EL (cell line): ENCODE measurements at places on chromosomes 4 and X.
A peak's percentile ranks its signal among the peaks of the same experiment; 100 is the strongest.

- DNase-seq = peak; percentile 49
These were observed 242.0 kb downstream of the BCOR start for GRCh38 chrX:39855748-39856129.

DNA sequence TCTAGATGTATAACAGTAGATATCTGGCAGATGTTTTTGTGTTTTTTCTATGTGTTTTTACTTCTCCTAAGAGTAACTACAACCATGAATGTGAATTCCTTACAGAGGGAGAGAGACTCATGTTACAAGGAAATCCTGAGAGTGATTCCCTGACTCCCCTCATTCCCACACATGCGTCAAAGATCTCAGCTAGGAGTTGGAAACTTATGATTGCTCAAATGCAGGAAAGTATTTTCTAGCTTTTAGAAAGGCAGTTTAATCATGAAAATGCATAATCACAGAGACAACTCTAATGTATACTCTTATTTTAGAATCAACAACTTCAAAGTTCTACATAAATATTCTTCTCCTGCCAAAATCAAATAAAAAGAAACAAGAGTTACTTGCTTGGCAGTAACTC is 121.8 kb downstream of the PDE5A start:
- DNase-seq = no peak

DNA sequence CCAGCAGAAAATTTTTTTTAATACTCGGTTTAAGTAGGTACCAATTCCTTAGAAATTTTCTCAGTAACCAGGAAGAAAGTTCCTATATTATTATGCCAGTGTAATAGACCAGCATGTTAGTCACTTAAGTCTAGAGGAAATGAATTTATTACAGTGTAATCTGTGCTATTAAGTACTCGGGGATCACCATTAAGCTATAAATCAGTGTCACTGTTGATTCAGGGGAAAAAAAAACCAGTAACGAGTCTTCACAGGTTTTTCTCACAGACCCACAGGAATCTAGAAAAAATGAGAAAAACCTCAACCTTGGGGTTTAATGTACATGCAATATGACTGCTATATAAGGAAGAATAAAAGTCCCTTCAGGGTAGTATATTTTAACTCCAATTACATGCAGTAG is 138.3 kb upstream of the IL1RAPL2 start:
- DNase-seq = no peak

GRCh38 chr4:124181039-124181438 is 531.5 kb downstream of the ANKRD50 start:
- no peak for DNase-seq

DNA sequence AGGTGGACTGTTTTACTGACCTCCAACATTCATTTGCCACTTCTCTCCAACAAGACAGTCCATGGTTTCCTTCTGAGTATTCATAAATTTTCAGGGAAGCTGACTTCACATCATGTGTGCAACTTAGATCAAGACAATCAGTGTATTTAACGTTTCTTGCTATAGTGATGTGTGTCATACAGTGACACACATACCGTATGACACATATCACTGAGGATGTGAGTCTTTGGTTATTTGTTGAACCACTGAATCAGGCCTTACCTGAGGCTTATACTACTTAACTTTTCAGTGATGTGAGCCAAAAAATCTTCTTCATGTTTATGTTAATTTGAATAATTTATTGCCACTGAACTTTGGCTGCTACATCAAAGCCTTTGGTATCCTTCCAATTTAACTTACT is 166.8 kb downstream of the BMPR1B start:
- DNase-seq = no peak

- DNase-seq = no peak
These were observed 98.2 kb upstream of the HHIP start for GRCh38 chr4:144547678-144548298.

DNA sequence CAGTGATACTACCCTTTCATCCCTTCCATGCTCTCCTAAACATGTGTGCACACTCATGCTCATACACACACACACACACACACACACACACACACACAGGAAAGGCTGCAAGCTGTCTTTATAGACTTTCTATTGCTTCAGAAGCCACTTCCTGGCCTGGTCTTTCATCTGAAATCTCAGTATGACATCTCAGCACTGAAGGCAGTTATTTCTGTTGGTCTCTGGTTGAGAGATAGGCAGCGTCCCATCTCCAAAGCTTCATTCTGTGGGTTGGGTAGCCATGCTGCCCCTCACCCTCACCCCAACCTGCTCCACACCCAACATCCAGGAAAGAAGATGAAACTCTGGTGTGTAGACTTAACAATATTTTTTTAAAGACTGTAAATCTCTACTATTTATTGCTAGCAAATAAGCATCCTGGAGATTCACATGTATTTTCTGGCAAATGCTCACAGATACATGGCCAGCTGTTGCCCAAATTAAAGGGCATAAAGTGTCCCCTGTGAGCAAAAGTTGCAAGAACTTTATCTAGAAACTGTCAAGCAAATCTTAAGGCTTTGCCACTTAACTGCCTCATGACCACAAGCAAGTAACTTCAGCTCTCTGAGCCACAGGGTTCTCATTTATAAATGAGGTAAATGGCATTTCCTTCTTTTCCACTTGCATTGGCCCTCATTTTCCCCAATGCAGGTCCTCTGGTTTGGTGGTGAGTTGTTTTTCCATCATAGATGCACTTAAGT is 189.8 kb upstream of the AFF2 start:
- DNase-seq = no peak

DNA sequence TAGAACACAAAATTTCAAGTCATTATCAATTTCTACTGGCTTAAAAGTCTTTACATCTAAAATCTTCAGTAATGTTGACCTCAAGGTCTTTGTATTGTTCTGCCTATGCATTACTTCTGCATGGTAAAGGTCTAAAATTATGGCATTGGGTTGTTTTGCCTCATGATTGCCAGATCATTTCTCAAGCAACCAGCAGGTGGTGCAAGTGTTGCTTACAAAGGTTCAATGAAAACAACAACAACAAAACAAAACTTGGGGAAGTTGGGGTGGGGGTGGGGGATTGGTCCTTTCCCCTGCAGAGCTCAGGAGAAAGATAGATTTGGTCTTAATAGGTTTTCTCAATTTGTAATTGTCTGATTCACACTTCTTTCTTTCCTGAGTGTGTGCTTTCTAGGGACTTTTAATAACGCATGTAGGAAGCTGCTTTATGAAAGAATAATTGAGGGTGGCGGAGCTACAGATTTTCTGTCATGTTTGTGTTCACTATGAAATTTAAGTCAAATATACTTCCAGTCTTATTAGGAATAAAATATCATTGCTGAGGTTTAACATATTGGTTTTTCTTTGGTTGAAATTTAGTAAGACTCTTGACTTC is 145.1 kb downstream of the COL4A5 start:
- peak; percentile 1 for DNase-seq

GRCh38 chr4:76203541-76203940 is 10.1 kb downstream of the SCARB2 start:
- DNase-seq = no peak

- DNase-seq = no peak
These were observed 4.8 kb upstream of the KIAA0232 start for GRCh38 chr4:6777636-6778281.

GRCh38 chr4:110949542-110949941 is 326.7 kb upstream of the PITX2 start:
- DNase-seq = no peak

DNA sequence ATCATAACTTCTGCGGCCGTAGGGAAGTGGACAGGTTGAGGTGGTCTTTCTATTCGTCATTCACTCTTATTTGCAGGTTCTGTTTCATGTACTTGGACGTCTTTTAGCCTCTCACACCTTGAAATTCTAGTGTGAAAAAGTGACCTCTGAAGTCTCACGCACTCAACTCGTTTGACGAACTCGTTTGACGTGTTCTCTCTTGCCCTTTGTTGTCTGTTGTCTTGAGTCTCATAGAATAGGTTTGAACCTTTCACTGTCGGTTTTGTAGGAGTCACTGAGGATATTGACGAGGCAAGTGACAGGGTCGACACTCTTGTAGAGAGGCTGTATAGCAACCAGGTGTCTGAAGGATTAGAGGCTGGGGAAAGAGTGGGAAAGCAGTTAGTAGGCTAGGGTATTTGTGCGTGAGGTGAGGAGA is 1.1 kb upstream of the PGRMC2 start:
- DNase-seq = peak; percentile 21

GRCh38 chrX:29024871-29025270 is 437.6 kb downstream of the IL1RAPL1 start:
- no peak for DNase-seq

- peak; percentile 50 for DNase-seq
These were observed 739 bp downstream of the LARP1B start for GRCh38 chr4:128061566-128062536.

DNA sequence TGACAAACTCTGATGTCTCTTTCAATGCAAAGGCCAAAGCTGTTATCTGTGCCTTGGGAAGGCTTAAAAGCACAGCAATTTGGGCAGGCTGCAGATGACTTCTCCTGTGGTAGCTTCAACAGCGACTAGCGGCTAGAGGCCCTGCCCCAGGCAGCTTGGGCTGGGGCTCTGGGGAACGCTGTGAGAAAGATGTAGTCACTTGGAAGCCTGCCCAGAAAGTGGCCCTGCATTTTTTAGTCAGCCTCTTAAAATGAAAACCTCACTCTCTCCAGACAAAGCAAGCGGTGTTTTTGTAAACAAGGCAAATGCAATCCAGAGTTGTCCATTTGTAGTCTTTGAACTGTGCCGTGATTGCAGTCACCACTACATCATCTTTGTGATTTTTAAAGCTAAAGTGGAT is 27.5 kb downstream of the PCYT1B start:
- peak; percentile 62 for DNase-seq

GRCh38 chr4:73258436-73258685 is 237 bp downstream of the ANKRD17 start:
- no peak for DNase-seq

GRCh38 chr4:189504220-189504619 is 436.5 kb upstream of the FRG1 start:
- DNase-seq = no peak

DNA sequence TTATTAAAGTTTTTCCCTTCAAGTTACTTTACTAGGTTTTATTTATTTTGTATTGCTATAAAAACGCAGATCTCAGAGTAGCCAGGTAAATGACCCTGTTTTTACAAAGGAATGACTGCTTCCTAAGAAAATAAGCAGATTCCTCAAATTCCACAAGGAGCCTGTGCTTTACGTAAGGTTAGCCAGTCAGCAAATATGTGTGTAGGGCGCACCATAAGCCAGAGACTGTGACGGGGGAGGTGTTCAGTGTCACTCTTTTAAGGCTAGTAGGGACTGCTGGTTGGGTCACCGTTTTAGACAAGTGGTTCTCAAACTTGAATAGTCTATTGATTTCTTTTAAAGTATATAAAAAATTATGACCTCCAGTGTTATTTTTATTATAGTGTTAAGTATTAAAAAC is 119.9 kb downstream of the ANK2 start:
- DNase-seq = no peak

GRCh38 chr4:81688085-81688484 is 216.4 kb upstream of the RASGEF1B start:
- DNase-seq = no peak

- DNase-seq = no peak
These were observed 1242.8 kb upstream of the DIAPH2 start for GRCh38 chrX:95441836-95442235.

DNA sequence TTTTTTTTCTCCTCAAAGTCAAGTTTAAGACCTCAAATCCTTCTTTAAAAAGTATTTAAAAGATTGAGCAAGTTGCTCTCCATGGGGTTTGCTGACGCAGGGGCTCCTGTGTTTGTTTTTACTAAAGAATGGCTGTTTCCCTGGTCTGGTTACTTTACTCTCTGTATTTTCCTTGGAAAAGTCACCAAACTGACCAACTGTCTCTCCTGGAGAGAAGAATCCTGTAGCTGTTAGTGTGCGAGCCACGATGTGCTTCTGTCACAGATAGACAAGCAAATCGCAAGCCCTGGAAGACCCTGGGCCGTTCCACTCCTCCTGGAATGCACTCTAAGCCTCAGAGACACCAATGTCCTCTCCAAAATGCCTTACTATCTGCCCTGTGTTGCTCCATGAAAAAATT is 212.1 kb downstream of the CHIC2 start:
- DNase-seq = no peak

DNA sequence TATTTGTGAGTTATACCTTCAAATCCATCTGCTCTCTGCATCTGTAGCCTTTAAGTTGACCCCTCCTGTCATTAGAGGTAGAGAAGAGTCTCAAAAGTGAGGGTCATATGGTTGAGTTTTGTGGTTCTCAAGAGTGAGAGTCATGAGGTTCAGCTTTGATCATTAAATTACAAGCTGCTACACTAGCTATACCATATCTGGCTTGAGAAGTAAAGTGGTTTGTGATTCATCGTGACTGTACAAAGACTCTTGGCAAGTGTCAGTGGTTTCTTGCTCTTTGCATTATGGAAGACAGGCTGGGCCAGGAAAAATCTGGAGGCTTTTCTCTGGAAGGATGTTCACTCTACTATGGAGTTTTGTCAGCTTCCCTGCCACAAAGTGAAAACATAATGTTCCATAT is 170.6 kb downstream of the ZC4H2 start:
- no peak for DNase-seq

DNA sequence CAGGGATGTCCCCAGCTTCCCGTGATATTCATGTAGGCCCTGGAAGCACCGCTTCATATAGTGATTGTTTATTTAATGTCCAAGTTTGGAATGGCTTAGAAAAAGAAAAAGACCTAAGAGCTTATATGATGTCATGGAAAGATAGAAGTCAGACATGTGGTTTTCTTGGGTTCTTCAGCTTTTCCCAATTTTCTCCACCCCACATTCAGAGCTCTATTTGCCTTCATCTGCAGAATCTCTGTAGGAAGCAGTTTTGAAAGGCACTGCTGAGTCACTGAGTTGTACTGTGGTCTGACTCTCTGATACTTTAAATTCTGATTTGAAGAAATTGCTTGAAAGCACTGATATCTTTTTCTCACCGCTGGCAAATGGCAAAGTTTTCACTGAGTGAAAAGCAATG is 120.6 kb upstream of the EDNRA start:
- peak; percentile 64 for DNase-seq

GRCh38 chr4:88786011-88786410 is 88.4 kb upstream of the NAP1L5 start:
- no peak for DNase-seq

DNA sequence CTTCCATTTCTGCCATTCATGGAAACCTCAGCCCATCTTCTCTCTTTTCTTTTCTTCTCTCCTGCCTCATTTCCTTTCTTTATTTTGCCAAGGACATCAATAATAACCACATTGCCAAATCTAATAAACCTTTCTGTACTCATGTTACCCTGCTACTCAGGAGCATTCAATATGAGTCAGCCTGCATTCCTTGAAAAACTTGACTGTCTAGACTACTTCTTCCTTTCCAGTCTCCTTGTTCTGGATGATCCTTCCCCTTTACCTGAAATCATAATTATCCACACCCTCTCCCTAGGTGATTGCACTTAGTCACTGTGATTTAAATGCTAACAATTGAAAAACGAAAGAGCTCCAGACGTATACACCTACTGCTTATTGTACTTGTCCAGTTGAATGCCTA is 253.2 kb upstream of the CENPE start:
- no peak for DNase-seq
